ENCODE measurements at places on chromosomes 7 and 10.

- no peak for DNase-seq
Observed at GRCh38 chr10:103501186-103501585, 7.7 kb downstream of the NEURL1 start.

DNA sequence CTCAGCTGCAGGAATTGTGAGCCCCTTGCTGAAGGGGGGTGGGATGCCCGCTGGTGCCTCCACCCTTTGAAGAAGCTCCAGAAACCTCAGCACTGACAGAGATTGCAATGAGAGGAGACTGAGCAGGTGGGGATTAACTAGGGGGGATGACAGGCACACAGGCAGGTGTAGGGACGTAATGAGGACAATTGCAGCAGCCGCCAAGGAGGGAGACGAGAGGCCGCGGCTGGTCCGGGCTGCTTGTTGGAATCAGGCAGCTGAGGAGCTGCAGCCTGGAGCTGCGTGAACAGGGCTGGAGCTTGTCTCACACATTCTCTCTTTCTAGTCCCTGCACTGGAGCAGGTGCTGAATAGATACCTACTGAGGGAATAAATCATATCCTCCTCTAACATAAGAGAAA is 122.0 kb upstream of the TCERG1L start:
- DNase-seq: no peak

DNA sequence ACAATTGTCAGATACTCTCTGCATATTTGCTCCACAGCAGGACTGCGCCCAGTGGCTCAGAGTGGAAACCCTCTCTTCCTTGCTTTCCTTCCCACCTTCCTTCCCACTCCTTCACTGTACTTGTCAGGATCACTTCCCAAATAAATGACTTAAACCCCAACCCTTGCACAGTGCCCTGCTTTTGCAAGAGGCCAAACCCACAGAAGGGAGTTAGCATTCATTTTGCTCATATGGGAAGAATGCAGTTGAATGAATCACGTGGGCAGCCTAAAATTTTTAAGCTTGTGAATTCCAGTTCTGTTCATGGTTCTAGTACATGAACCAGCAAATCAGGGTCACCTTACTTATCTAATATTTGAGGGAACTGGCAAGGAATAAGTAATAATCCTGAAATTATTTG is 47.7 kb upstream of the SFMBT2 start:
- DNase-seq: no peak

- DNase-seq: no peak
Observed at GRCh38 chr7:149753375-149754233, 19.8 kb downstream of the ZNF467 start.

DNA sequence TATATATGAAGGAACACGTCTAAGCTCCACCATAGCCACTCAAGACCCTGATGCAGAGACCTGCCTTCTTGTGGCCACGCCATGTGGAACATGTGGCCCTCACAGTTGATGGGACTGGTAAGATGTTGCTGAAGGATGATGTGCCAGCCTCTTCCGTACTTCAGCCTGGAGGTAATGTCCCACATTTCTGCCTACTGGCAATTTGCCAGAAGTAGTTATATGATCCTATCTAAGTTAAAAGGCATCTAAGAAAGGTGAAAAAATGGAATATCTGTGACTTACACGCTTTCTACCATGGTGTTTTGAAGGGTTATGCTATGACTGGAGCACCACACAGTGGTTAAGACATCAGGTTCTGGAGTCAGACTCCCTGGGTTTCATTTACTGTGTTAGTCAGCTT is 948.7 kb upstream of the GHITM start:
- no peak for DNase-seq

DNA sequence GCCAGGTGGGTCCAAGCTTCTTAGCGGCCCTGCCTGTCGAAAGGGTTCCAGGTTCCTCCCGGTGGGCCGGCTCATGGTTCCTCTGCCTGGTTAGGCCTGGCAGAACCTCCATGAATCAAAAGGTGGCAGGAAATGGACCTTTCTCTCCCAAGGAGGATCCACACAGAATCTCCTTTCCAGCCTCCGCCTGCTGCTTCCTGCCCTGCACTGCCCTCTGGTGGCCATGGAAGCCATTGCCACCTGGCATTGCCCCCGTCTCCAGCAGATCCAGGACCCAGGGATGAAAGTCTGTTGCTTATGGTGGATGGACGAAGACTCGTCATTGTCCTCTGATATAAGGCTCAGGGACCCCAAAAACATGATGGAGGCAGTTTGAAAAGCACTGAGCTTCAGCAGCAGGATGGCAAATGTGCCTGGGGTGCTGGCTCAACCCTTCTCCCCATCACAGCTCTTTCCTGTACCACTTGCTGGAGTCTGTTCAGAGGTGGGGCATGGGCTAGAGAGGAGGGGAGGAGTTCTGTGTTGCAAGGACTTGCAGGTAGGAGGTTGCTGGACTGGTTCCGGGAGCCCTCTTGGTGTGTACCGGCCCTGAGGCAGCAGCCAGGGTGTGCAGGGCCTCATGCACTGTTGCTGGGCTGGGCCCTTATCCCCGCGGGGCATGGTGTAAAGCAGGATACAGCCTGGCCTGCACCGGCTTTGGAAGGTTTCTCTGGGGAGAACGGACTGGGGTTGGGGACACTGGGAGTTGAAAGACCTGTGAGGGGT is 11.3 kb upstream of the INMT start:
- DNase-seq: peak; percentile 80

DNA sequence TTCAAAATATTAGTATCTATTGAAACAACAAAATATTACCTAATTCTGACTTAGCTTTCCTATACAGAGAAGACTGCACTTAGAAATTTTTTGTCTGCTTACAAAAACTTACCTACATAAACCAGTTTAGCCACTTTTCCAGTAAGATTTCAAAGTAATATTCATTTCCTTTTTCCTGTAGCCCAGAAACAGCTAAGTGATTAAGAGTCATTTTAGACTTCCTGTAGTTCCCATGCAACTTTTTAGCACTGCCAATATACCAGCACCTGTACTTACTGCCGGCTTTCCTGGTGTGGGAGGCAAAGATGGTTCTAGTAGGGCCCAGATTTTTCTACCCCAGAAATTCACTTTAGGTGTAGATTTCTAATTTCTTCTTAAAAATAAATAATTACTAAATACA is 21.8 kb downstream of the NT5C2 start:
- DNase-seq: no peak

DNA sequence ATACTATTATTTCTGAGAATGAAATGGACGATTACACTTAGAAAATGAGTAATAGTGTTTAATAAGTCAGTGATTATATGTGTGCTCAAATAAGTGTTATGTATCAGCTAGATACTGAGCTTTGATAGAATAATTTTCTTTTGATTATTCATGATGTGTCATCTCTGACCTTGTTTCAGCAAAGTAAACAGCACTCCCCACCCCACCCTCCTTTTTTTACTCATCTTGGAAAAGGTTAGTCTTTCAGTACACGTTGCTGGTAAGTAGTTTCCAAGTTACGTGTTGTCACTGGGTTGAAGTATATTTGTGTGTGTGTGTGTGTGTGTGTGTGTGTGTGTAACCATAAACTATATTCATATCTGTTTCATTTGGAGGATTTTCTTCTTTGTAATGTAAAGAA is 84.1 kb downstream of the GNAI1 start:
- no peak for DNase-seq

DNA sequence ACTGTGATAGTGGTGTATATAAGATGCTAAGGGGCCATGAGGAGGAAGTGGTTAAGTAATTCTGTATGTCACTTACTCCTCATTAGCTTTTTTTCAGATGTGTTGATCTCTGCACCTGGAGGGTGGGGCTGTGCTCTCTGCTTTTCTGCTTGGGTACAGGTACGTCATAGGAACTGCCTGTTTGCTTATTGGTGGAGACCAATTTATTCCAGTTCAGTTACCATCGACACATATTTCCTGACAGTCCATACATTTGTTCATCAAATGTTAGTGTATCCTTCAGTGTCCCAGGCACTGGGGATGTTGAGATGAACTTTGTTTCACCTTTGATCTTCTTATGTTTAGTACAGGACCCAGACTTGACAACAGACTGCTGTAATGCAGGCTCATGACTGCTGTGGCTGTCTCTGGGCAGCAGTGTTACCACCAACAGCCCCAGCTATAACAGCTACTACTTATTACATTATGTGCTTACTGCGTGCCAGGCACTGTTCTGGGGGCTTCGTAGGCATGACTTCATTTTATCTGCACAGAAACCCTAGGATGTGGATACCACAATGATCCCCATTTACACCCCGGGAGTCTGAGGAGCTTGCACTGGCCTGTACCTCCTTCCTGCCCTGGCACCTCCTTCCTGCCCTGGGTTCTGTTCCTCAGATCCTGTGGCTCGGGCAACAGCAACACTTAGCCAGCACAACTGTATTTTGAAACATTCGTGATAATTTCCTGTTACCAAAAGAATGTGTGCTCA is 87.4 kb downstream of the BUB3 start:
- no peak for DNase-seq

DNA sequence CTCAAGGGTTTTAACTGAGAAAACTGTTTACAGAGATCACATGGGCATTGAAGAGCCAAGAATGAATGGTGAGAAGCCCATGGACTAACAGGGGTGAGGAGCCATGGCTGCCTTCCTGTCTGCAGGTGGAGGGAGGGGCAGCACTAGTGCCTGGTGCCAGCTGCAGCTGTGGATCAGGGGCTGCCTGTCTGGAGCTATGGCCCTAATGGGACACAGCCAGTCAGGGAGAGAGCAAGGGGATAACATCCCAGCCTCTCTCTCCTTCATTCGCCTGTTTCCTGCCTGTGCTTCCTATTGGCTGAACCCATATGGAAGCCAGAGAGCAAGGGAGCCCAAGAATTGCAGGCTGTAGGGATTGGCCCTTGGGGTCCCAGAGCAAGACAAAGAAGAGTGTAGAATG is 125.8 kb upstream of the GAD2 start:
- DNase-seq: no peak

DNA sequence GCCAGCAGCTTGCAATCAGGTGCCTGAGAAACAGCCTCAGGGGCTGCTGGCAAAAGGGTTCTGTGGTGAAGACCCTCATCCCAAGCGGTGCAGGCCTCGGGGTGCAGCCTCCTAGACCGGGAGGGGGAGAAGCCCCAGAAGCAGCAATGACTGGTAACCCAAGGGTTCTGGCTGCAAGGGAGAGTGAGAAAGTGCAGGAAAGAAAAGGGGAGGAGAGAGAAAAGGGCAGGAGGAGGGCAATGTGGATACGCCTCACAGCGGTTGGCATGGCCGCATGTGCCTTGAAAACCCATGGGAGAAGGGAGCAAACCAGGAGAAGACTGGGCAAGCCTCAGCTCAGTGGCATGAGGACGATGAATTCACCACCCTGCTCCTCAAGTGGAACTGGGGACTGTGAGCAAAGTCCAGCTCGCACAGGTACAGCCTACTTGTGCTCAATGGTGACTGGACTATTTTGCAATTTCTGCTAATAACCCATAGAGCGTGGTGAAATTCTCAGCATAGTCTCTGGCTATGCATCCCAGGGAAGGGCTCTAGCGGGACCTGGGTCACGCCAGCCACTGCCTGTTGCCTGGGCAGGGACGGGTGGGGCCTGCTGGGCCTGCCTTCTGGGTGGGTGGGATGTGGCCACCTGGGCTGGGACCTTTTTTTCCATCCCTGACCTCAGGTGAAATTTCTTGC is 6.2 kb downstream of the CLRN3 start:
- DNase-seq: no peak

GRCh38 chr10:5305374-5305773 is 59.4 kb upstream of the UCN3 start:
- no peak for DNase-seq

DNA sequence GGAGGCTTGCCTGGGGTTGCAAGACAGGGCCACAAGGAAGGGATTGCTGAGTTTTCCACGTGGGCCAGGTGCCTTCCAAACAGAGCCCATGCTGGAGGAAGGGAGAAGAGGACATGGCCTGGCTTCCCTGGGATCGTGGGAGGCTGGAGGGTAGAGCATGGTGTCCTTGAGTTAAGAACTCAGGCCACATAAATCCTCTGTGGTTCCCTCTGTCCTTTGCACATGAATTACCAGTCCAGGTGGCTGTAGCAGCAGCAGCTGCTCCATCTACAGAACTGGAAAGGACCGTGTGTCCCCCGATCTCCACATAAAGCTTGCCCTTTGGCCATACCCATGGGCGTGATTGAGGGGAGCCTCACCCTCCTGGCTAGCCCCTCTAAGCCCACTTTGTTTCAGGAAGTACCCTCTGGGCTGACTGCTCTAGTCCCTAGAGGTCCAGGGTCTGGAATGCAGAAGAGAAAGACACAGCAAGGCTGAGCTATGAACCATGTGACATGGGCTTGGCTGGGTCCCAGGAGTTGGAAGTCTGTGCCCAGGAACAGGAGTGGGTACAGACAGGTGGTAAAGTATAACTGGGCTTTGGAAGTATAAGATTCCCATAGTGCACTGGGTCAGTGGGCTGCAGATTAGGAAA is 84.9 kb downstream of the C10orf105 start:
- no peak for DNase-seq

- DNase-seq: no peak
Observed at GRCh38 chr7:157005456-157006204, 4.8 kb downstream of the MNX1 start.

DNA sequence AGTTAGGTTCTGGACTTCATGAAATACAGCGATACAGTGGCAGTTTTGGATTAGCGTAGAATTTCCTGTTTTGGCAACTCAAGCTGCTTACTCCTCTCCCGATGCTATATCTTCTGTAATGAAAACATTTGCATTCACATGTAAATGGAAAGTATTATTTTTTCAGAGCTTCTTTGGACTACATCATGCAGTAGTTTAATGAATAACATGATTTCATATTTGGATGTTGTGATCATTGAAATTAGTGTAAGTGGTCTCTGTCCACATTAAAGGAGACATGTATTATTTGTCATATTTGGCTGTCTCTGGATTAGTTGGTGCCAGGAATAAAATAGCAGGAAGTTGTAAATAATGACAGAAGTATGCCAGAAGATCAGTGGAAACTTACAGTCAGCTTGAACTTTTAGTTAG is 331.6 kb downstream of the GFRA1 start:
- DNase-seq: no peak

- no peak for DNase-seq
Observed at GRCh38 chr7:127710635-127711034, 58.6 kb downstream of the SND1 start.

DNA sequence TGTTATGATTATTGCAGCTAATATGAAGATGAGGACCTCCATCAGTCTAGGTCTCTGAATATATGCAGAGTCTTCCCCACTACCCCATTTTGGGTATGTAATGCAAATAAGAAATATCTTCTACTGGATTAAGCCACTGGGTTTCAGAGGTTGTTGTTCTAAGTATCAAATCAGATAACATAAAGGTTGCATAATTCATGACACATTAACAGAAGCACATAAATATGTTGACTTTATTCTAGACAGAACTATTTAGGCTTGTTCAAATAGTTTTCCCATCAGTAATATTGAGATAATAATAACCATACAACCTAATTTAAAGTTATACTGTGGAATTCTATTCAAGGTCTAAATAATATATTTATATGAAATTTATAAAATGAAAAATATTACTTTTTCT is 157.1 kb downstream of the ETV1 start:
- DNase-seq: no peak

GRCh38 chr10:63133821-63134557 is 861 bp downstream of the NRBF2 start:
- no peak for DNase-seq

DNA sequence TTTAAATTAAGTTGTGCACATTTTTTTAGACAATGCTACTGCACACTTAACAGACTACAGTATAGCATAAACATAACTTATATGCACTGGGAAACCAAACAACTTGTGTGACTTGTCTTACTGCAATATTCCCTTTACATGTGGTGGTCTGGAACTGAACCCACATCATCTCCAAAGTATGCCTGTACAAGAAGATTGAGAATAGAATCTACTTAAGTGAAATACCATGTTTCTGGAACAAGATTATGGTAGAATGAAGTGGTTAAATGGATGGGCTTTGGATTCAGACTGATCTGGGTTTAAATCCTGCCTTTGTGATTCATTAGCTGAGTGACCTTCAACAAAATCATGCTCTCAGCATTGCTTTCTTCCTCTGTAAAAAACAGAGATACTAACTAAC is 30.7 kb downstream of the CUL2 start:
- no peak for DNase-seq

Data from substantia nigra (tissue), 51 donors.